ENCODE measurements at places on chromosomes 6 and 20. TPM values are rescaled to one million over a fixed set of nuclear protein-coding genes. Genes with fewer than 3 reads are reported as not detected.
A peak's percentile ranks its signal among the peaks of the same experiment; 100 is the strongest.

DNA sequence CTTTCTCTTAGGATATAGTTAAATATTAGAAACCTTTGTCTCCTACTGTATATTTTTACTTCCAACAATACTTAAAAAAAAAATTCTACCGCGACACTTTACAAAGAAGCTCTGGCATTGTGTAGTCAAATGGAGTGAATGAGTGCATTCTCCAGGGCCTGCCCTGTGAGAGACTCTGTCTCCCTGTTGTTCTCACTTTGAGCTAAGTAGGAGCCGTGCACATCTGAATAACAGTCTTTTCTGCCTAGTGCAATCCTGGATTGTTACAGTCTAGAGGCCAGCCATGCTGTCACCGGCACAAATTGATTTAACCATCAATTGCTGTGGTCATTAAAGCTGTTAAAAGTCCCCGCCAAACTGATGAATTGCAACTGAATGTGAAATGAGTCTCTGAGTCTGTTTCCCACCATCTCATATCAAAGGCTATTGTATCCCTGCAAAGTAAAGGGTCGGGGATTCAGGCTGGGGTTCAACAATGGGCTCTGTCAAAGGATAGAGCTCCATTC lies 156.0 kb downstream of the RFPL4B start:
- DNase-seq: peak; percentile 44

Gene ASIP
- 0.35 TPM for polyA plus RNA-seq

DNA sequence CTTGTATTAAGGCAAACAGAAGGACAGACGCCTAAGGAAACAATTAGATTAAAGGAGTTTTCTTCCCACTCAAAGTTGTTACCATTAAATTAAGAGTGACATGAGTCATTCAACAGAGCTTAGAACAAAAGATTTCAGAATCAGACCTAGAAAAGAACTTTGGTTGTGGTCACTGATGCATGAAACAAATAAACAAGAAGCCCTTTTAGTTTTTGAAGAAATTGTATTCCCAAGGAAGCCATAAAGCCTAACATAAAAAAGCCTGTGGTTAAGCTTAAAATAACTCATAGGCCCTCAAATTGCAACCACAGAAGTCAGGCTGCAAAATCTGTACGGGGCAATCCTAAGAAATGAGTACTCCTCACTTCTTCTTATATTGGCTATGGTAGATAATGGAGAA lies 17.9 kb upstream of the TRIM26 start:
- no peak for DNase-seq

Gene SYNDIG1
- polyA plus RNA-seq: 0.53 TPM

DNA sequence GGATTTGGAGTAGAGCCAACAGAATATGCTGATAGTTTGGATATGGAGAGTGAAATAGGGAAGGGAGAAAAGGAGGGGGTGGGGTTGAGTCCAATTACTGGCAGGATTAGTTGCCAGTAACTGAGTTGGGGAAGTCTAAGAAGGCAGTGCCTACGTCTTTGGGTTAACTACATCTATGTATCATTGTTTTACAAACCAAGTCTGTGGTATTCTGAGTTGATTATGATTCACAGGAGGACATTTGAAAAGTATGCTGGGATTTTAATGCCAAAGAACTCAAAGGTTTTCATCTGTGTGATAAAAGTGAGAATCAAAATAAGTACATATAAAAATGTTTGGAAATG lies 14.7 kb downstream of the DSE start:
- no peak for DNase-seq

GRCh38 chr6:118574051-118574865 lies 26.2 kb downstream of the PLN start:
- DNase-seq: no peak

Data from stomach (tissue), 19 donors.